ENCODE measurements at places on chromosomes 11 and 22. TPM values are rescaled to one million over a fixed set of nuclear protein-coding genes. Genes with fewer than 3 reads are reported as not detected.
A peak's percentile ranks its signal among the peaks of the same experiment; 100 is the strongest.

Gene KCNC1
- total RNA-seq = not detected

Gene ZNF280B
- total RNA-seq = 1.8 TPM

Gene DSCAML1
- 0.17 TPM for total RNA-seq

Gene INS
- total RNA-seq = not detected

Gene VPREB1
- not detected for total RNA-seq

Gene FGF4
- not detected for total RNA-seq

Gene NCAM1
- total RNA-seq = not detected

Gene OR8G5
- not detected for total RNA-seq

Gene MPEG1
- not detected for total RNA-seq

Gene TSPAN32
- total RNA-seq = 5.3 TPM

Gene RFPL3
- total RNA-seq = not detected

Gene OR5T2
- total RNA-seq = not detected

DNA sequence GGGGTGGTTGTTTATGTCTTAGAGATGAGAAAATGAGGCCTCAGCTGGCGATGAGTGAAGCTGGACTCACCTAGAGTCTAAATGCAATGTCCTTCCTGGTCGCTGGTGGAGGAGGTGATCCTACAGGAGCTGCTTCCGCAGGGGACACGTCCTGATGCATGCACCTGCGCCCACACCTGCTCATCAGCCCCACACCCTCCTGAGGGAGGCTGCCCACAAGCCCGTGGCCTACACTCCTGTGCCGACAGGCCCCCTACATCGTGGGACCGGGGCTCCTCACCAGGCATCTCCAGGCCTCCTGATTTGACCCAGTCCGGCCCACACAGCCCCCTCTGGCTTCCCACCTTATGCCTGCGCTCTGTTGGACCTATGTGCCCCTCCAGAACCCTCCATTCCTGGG lies 857.2 kb downstream of the TBC1D22A start:
- H3K27ac ChIP-seq = no peak overlapping the region
- H3K27me3 ChIP-seq = no peaks in the 10 kb centered on the region
- no peaks in the 10 kb centered on the region for H3K4me1 ChIP-seq
- no peaks in the 10 kb centered on the region for H3K36me3 ChIP-seq
- H3K4me3 ChIP-seq = no peak overlapping the region
- no peak for DNase-seq

- no peaks in the 10 kb centered on the region for H3K27me3 ChIP-seq
- DNase-seq = peak; percentile 11
- H3K4me3 ChIP-seq = peak overlapping the region; percentile 80
- H3K27ac ChIP-seq = peak overlapping the region; percentile 46
These were observed 160.5 kb upstream of the GRK3 start for GRCh38 chr22:25403811-25404471.

- H3K4me1 ChIP-seq = peaks cover 24% of the 10 kb centered on the region
- no peak overlapping the region for H3K4me3 ChIP-seq
- no peaks in the 10 kb centered on the region for H3K27me3 ChIP-seq
- no peak for DNase-seq
- peaks cover 31% of the 10 kb centered on the region for H3K36me3 ChIP-seq
These were observed 5.5 kb downstream of the C11orf24 start for GRCh38 chr11:68266121-68266891.

DNA sequence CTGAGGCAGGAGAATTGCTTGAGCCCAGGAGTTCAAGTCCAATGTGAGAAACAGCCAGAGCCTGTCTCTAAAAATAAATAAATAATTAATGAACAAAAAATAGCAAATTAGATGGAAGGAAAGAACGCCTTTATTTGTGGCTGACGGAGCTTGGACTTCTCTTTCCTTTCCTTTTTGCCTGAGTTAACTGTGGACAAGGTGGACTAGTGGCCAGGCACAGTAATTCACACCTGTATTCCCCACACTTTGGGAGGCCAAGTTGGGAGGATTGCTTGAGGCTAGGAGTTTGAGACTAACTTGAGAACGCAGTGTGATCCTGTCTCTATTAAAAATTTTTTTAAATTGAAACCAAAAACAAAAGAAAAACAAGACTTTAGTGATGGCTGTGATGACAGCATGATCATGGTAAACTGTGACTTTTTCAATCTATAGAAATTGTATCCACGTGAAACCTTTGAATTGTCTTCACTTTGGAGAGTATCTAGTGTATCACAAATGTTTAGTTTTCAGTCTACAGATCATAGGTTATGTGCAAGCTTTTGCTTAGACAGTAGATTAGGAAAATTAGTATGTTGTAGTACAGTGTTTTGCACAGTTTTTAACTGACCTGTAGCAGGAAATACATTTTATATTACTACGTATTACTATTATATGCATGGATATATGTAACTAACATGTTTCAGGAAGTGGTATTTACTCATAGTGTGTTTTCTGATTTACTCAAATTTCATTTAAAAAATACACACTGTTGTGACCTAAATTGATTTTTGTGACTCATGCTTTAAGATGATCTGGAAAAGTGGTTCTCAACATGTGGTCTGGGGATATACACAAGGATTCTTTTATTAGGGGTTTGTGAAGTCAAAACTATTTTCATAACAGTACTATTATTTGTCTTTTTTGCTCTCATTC lies 42.1 kb downstream of the KDM2A start:
- no peak overlapping the region for H3K4me3 ChIP-seq
- peaks cover 45% of the 10 kb centered on the region for H3K4me1 ChIP-seq
- H3K27me3 ChIP-seq = no peaks in the 10 kb centered on the region

- no peaks in the 10 kb centered on the region for H3K27me3 ChIP-seq
- H3K36me3 ChIP-seq = no peaks in the 10 kb centered on the region
- no peak overlapping the region for H3K27ac ChIP-seq
- no peak for DNase-seq
- H3K4me3 ChIP-seq = no peak overlapping the region
These were observed 414.3 kb downstream of the AASDHPPT start for GRCh38 chr11:106491751-106492150.

- no peaks in the 10 kb centered on the region for H3K4me1 ChIP-seq
- no peak for DNase-seq
- H3K27ac ChIP-seq = no peak within 1 kb of the TSS
- H3K27me3 ChIP-seq = peaks cover 36% of the 10 kb centered on the region
- peaks cover 2% of the 10 kb centered on the region for H3K36me3 ChIP-seq
- H3K4me3 ChIP-seq = no peak within 1 kb of the TSS
These were observed at the start of gene C11orf87 for GRCh38 chr11:109421981-109422869. C11orf87 (plus strand) TSS chr11:109422190; CDS start chr11:109423634, 1,444 bp downstream.

GRCh38 chr11:101487775-101488174 lies 96.0 kb downstream of the TRPC6 start:
- H3K36me3 ChIP-seq = no peaks in the 10 kb centered on the region
- no peaks in the 10 kb centered on the region for H3K27me3 ChIP-seq
- no peaks in the 10 kb centered on the region for H3K4me1 ChIP-seq
- no peak overlapping the region for H3K27ac ChIP-seq
- no peak overlapping the region for H3K4me3 ChIP-seq

DNA sequence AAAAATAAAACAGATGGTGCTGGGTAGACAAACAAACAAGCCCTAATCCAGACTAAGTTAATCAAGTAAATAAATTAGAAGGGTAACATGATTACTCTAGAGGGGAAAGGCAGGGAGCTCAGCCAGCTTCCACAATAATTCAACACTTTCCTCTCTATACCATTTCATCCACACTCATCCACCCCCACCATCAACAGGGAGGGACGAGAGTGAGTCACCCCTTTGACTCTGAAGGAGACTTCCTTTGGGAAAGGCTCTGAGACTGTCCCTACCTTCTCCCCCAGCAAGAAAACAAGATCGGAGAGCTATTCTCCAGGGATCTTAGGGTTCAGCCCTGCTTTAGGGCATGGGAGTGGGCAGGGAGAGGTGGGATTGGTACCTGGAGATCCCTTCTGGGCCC lies 33.1 kb downstream of the TRIM66 start:
- H3K27me3 ChIP-seq = no peaks in the 10 kb centered on the region
- no peak overlapping the region for H3K27ac ChIP-seq
- no peak overlapping the region for H3K4me3 ChIP-seq

GRCh38 chr11:72678524-72678923 lies 4.3 kb upstream of the PDE2A start:
- peaks cover 27% of the 10 kb centered on the region for H3K27me3 ChIP-seq
- no peaks in the 10 kb centered on the region for H3K36me3 ChIP-seq
- DNase-seq = no peak
- no peaks in the 10 kb centered on the region for H3K4me1 ChIP-seq

DNA sequence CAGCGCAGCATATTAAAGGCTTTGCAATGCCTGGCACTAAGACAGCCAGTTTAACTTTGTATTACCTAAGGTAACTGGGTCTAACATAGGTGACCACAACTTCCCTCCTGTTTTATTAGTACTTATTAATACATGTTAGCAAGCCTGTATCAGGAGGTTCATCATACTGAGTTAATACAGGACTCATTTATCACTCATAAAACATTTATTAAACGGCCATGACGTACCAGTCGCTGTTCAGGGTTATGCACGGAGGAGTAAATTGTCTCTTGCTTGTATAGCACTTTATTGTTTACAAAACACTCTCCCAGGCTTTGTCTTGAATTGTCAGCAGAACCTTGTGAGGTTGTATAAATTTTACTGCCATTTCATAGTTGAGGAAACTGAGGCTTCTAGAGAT lies 55.7 kb downstream of the TEAD1 start:
- H3K27ac ChIP-seq = no peak overlapping the region
- H3K4me1 ChIP-seq = no peaks in the 10 kb centered on the region
- H3K36me3 ChIP-seq = no peaks in the 10 kb centered on the region
- no peak for DNase-seq
- peaks cover 28% of the 10 kb centered on the region for H3K27me3 ChIP-seq
- no peak overlapping the region for H3K4me3 ChIP-seq

DNA sequence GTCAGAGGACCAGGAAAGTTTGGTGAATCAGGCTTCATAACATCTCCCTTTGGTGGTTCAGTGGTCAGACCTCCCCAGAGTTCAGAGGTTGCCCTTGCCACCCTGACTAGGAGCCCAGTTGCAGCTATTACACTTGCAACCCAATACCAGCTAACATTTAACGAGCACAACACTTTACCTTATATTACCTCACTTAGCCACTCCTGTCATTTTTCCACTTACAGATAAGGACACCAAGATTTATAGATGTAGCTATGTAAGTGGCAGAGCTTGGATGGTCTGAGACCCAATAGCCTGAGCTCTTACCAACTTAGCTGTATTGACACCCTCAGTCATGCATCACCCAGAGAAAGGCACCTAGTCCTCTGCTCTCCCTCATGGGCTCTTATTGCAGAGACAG lies 234.7 kb downstream of the INSC start:
- H3K4me1 ChIP-seq = no peaks in the 10 kb centered on the region
- H3K27me3 ChIP-seq = peaks cover 2% of the 10 kb centered on the region

GRCh38 chr11:67054836-67055523 lies 1.7 kb upstream of the RHOD start:
- H3K4me3 ChIP-seq = no peak overlapping the region
- no peaks in the 10 kb centered on the region for H3K36me3 ChIP-seq

- no peaks in the 10 kb centered on the region for H3K4me1 ChIP-seq
- no peaks in the 10 kb centered on the region for H3K27me3 ChIP-seq
- DNase-seq = no peak
- H3K4me3 ChIP-seq = no peak overlapping the region
These were observed 7.3 kb upstream of the SGSM3 start for GRCh38 chr22:40363059-40363458.

DNA sequence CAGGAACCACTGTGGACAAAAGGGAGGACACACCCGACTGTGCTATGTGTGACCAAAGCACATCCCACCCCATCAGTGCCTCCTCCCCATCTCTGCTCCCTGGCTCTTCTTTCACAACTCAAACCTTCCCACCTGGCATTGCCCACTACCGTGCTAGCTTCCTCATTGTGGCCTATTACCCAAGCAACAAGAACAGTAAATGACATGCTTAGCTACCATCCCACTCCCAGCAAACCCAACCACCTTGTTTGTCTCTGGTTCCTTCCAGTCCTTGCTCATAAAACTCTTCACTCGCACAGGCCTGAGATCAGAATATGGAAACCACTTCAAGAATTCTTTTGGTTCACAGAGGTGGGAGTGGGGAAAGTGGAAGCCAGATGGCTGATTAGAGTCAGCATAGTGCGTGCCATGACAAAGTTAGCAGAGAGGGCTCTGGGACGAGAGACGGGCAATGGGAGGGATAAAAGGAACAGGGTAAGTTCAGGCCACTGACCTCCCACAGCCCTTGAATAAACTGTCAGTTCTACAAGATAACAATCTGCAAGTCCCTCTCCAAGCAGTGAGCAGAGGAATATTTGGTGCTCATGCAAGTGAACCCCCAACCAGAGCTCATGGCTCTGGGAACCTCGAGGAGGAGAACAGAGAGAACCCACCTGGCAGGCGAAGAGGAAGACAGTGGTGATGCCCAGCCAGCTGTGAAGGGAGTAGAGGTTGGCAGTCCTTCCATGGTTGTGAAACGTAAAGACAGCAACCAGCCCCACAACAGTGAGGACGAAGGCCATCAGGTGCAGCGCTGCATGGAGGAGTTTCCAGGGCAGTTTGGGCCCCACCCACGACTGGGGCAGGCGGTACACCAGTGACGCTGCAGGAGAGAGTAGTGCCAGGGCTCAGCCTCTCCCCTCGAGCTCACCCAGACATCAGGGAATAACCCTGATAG lies 8.3 kb downstream of the CYB561A3 start:
- H3K4me1 ChIP-seq = peaks cover 11% of the 10 kb centered on the region
- H3K27me3 ChIP-seq = no peaks in the 10 kb centered on the region
- DNase-seq = no peak
- peaks cover 15% of the 10 kb centered on the region for H3K36me3 ChIP-seq

DNA sequence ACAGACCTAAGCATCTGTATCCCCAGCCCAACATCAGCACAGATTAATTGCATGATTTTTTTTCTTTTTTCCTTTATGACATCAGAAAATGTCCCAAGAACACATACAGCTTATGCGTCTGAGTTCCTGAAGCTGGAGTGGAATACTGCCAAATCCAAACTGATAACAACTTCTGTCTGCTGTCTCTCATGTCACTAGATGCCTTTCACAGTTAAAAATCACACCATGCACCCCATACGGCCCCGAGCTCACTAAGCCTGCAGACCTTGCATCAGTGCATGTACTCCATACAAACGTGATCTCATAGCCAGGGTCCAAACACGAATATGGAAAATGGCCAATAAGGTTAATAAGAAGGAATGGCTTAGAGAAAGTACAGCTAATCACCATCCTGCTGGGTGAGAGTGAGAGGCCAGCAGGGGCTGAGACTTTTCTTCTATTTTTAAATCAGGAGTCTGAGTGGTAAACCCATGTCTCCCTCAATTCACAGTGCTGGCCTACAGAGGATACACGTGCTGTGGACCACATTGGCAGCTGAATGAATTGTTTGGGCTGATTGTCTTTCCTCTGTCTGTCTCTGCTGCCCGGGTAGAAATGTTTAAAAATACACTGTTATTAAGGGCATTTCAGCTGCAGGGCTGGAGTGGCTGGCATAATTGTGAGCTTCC lies 350.6 kb upstream of the RAG2 start:
- no peaks in the 10 kb centered on the region for H3K27me3 ChIP-seq
- no peak for DNase-seq
- no peak overlapping the region for H3K4me3 ChIP-seq
- H3K4me1 ChIP-seq = no peaks in the 10 kb centered on the region
- H3K36me3 ChIP-seq = no peaks in the 10 kb centered on the region
- H3K27ac ChIP-seq = no peak overlapping the region

- H3K27ac ChIP-seq = no peak overlapping the region
- H3K4me3 ChIP-seq = no peak overlapping the region
- no peaks in the 10 kb centered on the region for H3K4me1 ChIP-seq
- no peak for DNase-seq
- H3K27me3 ChIP-seq = peaks cover 6% of the 10 kb centered on the region
These were observed 400.4 kb upstream of the NARS2 start for GRCh38 chr11:78975081-78975480.

- H3K36me3 ChIP-seq = no peaks in the 10 kb centered on the region
- no peak within 1 kb of the TSS for H3K4me3 ChIP-seq
- no peak within 1 kb of the TSS for H3K27ac ChIP-seq
- DNase-seq = no peak
- no peaks in the 10 kb centered on the region for H3K27me3 ChIP-seq
- H3K4me1 ChIP-seq = peaks cover under 1% of the 10 kb centered on the region
These were observed at the start of gene GSTT4 for GRCh38 chr22:24005201-24005600. GSTT4 (minus strand) TSS chr22:24005453; CDS start chr22:24005356, 97 bp downstream.

Data from activated naive CD4-positive, alpha-beta T cell treated with anti-CD3 and anti-CD28 coated beads for 36 hours (primary cell).